ENCODE measurements at places on chromosomes 1 and 21. TPM values are rescaled to one million over a fixed set of nuclear protein-coding genes. Genes with fewer than 3 reads are reported as not detected.

THRAP3 gene
- 101 TPM for total RNA-seq

ESPN gene
- total RNA-seq = 14.4 TPM

JAM2 gene
- 78.1 TPM for total RNA-seq

IL6R gene
- 26.6 TPM for total RNA-seq

RGL1 gene
- total RNA-seq = 76.9 TPM

LMOD1 gene
- total RNA-seq = 41.6 TPM

BOLA1 gene
- 13.7 TPM for total RNA-seq

RGS16 gene
- 14.1 TPM for total RNA-seq

TDRD5 gene
- not detected for total RNA-seq

LCE3E gene
- total RNA-seq = not detected

RIPK4 gene
- total RNA-seq = 0.09 TPM

LYPLAL1 gene
- total RNA-seq = 45.1 TPM

COQ8A gene
- 32.4 TPM for total RNA-seq

DDAH1 gene
- total RNA-seq = 35.7 TPM

PRR9 gene
- total RNA-seq = not detected
